IMR-90 (cell line): ENCODE measurements at places on chromosomes 6 and 20. TPM values are rescaled to one million over a fixed set of nuclear protein-coding genes. Genes with fewer than 3 reads are reported as not detected.

GRCh38 chr20:21183722-21184121, 57.8 kb downstream of the KIZ start:
- DNase-seq = peak; percentile 33

DNA sequence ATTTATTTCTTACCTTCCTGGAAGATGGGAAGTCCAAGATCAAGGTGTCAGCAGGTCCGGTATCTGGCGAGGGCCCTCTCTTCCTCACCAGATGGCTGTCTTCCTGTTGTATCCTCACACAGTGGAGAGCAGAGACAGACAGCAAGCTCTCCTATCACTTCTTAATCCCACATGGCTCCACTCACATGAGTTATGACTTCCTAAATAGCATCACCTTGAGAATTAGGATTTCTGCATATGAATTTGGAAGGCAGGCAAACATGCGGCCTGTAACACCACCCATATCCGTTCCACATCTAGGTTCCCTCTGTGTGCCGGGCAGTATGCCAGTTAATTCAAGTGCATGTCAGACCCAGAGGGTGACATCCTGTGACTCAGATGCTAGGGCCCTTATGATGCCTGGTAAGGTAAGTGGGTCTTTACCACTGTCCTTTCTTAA, 2.1 kb downstream of the RAET1E start:
- peak; percentile 62 for DNase-seq

GRCh38 chr6:27148404-27148795, 99.1 kb upstream of the PRSS16 start:
- DNase-seq = no peak

The CCDC170 gene
- total RNA-seq = 0.28 and 0.54 TPM in 2 replicates

- DNase-seq = no peak
Observed at GRCh38 chr20:46674253-46675083, 14.8 kb downstream of the TP53RK start.

The ACAT2 gene
- total RNA-seq = 45.2 and 50.3 TPM in 2 replicates
